Thoracic aorta endothelial cell (primary cell): ENCODE measurements at places on chromosomes 3 and 15. TPM values are rescaled to one million over a fixed set of nuclear protein-coding genes. Genes with fewer than 3 reads are reported as not detected.

The CCDC39 gene
- total RNA-seq: 0.14 TPM in 1 of 2 replicates, not detected in the other

The CHRNA7 gene
- total RNA-seq: 1.0 and 4.1 TPM in 2 replicates

The P2RY13 gene
- total RNA-seq: not detected in 2 replicates

The SLCO2A1 gene
- total RNA-seq: 0.93 and 2.2 TPM in 2 replicates

The CAPN3 gene
- 0.27 and 0.57 TPM in 2 replicates for total RNA-seq
